ENCODE measurements at places on chromosomes 3 and 15.

DNA sequence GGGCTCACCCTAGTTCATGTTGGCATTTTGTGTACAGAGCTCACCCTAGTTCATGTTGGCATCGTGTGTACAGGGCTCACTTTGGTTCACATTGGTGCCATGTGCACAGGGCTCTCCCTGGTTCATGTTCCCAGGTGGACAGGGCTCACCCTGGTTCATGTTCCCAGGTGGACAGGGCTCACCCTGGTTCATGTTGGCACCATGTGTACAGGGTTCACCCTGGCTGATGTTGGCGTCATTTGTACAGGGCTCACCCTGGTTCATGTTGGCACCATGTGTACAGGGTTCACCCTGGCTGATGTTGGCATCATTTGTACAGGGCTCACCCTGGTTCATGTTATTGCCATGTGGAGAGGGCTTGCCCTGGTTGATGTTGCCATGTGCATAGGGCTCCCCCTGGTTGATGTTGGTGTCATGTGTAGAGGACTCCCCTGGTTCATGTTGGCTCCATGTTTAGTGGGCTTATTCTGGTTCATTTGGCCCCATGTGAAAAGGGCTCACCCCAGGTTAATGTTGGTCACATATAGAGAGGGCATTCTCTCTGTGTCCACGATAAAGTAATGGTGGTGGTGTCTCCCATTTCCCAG lies 31.7 kb upstream of the NR2C2 start:
- no peak for DNase-seq

DNA sequence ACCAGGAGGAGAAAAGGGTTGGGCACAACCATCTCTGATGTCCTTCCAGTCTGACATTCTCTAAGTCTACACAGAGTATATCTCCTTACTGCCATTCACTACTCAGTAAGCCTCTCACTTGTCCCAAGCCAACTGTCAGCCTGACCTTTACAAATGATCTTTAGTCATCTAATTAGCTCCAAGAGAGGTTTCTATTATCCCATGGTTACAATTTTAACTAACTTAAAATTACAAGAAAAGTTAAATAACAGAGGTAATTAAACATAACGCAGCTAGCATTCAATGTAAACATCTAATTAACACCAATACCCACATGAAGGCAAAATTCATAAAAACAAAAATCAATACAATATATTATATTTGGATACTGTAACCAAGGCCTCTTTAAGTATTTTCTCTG lies 126.9 kb downstream of the LSAMP start:
- no peak for DNase-seq

- DNase-seq = no peak
Measured at GRCh38 chr3:33173103-33173502, 45.5 kb downstream of the SUSD5 start.

- no peak for DNase-seq
Measured at GRCh38 chr15:76286271-76286879, 24.9 kb downstream of the ETFA start.

DNA sequence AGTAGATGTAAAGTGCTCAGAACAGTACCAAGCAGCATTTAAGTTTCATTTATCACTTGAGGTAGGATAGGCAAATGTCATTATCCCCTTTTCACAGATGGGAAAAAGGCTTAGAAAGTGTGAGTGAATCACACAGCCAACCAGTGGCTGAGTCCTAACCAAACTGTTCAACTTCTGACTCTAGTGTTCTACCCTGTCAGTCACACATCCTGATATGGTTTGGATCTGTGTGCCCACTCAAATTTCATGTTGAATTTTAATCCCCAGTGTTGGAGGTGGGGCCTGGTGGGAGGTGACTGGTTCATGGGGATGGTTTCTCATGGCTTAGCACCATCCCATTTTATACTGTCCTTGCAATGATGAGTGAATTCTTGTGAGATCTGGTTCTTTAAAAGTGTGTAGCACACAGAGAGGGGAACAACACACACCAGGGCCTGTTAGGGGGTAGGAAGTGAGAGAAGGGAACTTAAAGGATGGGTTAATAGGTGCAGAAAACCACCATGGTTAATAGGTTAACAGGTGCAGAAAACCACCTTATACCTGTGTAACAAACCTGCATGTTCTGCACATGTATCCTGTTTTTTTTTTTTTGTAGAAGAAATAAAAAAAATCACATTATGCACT lies 304.7 kb downstream of the SUCLG2 start:
- DNase-seq = no peak

GRCh38 chr3:46187876-46188275 lies 20.2 kb downstream of the CCR1 start:
- no peak for DNase-seq

DNA sequence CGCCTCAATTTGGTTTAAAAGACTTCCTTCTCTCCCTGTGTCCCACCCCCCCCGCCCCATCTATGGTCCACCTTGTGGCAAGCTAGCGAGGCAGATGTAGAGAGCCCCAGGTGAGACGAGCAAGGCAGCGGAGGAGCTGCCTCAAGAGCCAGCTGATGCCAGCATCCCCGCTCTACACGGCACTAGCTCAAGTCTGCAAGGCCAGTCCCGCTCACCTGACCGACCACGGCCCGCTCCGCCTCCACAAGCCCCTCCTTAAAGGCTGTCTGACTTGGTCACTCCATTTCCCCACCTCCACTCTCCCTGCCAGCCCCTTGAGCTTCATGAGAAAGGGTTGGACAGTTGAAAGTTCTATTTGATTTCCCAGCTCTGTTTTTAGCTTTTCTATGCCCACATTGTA lies 56.2 kb upstream of the IGF1R start:
- no peak for DNase-seq

- peak; percentile 81 for DNase-seq
Measured at GRCh38 chr3:192847941-192848340, 69.7 kb downstream of the MB21D2 start.

DNA sequence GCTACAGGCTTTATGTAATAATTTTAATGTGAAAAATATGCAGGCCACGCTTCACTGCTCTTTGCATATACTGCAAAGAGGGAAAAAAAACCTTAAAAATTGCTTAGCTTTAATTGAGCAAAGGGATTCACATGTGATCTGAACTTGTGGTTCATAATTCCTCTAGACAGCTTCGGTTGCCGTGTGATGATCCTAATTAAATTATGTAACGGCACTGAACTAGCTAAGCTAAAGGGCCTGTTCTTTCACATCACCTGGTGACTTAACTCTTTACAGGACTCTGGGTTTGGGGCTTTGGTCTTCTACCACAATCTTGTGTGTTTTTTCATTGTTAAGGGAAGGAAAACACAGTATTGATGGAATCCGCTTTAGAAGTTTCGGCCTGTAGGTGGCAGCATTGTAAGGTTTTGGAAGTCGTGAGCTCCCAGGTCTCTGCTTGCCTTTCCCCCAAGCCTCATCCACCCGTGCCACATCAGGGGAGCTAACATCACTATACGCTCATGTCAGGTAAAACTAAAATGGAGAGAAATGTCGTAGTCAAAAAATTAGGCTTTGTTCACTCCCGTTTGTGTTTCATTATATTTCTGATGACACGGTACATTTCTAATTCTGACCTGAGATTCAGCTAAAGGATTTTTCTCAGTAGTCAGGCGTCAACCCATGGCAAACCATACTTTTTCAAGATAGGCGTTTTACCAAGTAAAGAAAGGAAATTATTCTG lies 205.6 kb upstream of the DPH6 start:
- DNase-seq = peak; percentile 81

- no peak for DNase-seq
Measured at GRCh38 chr15:42151141-42151561, 5.3 kb downstream of the PLA2G4F start.

- no peak for DNase-seq
Measured at GRCh38 chr3:18847583-18848197, 300.6 kb upstream of the KCNH8 start.

DNA sequence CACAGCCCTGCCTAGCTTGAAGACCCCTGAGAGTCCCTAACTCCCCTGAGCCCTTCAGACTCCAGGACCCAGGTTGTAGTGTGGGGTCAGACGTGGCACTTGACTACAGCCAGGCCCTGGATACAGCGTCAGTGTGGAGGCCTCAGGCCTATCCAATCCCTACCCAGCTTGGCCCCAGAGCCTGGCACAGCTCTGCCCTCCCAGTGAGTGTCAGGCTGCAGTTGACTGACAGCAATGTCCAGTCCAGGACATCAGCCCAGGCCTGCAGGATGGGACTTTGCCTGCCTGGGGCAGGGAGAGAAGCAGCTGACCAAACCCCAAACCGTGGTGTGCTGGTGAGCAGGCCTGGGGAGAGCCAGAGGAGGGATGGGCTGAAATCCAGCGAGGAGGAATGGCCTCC lies 27.3 kb downstream of the KLF13 start:
- DNase-seq = peak; percentile 31

- no peak for DNase-seq
Measured at GRCh38 chr3:135456108-135456790, 509.3 kb upstream of the PPP2R3A start.

DNA sequence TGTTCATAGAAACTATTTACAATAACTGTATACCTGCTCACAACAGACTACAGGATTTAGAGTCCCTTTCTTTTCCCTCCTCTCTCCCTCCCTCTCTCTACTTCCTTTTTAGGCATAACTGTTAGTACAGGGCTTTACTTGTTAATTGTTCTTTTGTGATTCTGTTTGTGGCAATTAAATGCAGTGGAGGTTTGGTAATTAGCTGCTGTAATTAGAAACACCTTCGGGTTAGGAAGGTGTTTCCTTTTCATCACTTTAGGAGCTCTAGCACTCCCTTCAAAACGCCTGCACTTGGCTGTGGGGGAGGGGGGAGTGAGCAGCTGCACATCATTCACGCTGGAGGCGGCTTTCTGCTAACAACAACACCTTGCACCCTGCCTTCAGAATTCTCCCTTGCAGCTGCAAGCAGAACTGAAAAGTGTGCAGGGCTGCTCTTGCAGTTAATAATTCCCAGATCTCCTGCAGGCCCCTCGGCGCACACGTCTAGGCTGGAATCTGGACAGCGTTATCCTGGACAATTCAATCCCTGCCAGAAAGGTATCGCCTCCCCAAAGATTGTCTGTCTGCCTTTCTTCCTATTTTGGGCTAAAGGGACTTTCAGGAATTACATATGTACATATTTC lies 242.6 kb upstream of the RGMA start:
- peak; percentile 86 for DNase-seq

- no peak for DNase-seq
Measured at GRCh38 chr3:151765685-151766084, 32.0 kb downstream of the AADACL2 start.

GRCh38 chr15:86016750-86017149 lies 62.9 kb upstream of the AGBL1 start:
- DNase-seq = no peak

- no peak for DNase-seq
Measured at GRCh38 chr3:54863366-54863765, 64.5 kb downstream of the LRTM1 start.

DNA sequence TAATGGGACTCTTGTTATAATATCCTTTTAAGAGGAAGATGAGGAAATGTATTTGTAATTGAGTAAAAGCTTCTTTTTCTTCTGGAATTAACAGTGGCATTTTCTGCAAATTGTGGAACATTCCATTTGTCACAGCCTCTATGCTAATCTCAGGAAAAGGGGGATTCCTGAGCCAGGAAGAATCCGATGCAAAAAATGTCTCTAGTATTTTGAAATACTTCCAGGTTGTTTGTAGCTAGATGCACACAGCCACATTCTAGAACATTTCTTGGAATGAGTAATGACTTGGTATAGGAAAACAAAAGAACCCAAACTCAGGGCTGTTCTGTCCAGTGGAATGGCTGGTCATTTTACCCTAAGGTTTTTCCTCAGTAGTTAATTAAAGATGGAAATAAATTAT lies 98.5 kb upstream of the SLC2A2 start:
- no peak for DNase-seq

DNA sequence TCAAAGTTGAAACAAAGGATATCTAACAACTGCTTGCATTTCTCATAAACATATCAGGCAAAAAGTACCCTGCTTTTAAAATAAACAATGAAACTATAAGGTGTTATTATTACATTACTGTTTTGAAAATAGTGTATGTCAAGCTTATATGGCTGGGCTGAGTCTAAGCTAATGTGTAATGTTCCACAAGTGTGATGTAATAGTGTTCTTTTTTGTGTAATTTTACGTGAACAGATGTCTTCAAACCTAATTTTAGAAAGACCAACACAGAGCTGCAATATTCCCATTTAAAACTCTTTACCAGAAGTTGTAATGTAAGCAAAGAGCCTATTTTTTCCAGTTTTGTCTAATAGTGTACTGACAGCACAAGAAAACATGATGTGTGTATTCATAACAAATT lies 34.0 kb downstream of the MINDY2 start:
- DNase-seq = no peak

Data from spinal cord (tissue), 10 donors.